ENCODE measurements at places on chromosomes 3 and 15.

- no peak for DNase-seq
- H3K27me3 ChIP-seq, result no peaks in the 10 kb centered on the region
- no peak overlapping the region for H3K27ac ChIP-seq
- peaks cover 69% of the 10 kb centered on the region for H3K4me1 ChIP-seq
- H3K36me3 ChIP-seq, result no peaks in the 10 kb centered on the region
Measured at GRCh38 chr15:58524247-58524646, 92.5 kb downstream of the LIPC start.

- peaks cover 27% of the 10 kb centered on the region for H3K4me1 ChIP-seq
- no peaks in the 10 kb centered on the region for H3K36me3 ChIP-seq
- no peaks in the 10 kb centered on the region for H3K27me3 ChIP-seq
- no peak overlapping the region for H3K4me3 ChIP-seq
Measured at GRCh38 chr3:134103470-134103869, 73.7 kb upstream of the SLCO2A1 start.

DNA sequence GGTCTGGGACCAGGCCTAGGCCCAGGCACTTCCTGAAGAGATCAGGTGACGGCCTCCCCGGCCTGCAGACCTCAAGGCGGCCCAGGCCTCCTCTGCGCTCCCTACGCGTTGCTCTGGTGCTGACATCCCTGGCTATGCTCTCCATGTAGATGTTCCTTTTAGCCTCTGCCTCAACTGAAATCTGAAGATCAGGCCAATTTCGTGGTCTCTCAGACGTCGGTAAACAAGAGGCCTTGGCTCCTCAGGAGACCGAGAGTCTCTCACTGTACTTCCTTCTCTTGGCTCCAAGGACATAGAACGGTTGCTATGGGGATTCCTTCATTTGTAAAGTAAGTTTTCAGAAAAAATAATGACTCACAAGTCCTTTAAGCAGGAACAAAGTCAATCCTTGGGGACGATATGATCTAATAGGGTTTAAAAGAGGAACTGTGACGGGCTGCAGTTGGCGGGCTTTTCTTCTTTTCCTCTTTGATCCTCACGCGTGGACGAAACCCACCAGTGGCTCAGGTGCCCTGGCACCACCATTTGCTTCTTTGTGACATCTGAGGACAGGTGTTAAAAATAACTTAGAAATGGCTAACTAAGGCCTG is 55.6 kb upstream of the CGNL1 start:
- no peak overlapping the region for H3K4me3 ChIP-seq
- DNase-seq, result no peak
- no peaks in the 10 kb centered on the region for H3K36me3 ChIP-seq

- no peak for DNase-seq
- H3K27ac ChIP-seq, result no peak overlapping the region
- no peaks in the 10 kb centered on the region for H3K27me3 ChIP-seq
- peaks cover 5% of the 10 kb centered on the region for H3K4me1 ChIP-seq
- no peak overlapping the region for H3K4me3 ChIP-seq
Measured at GRCh38 chr15:38085931-38086568, 151.6 kb downstream of the TMCO5A start.

GRCh38 chr3:161355508-161355907 is 15.8 kb downstream of the SPTSSB start:
- H3K4me1 ChIP-seq, result no peaks in the 10 kb centered on the region
- H3K27ac ChIP-seq, result no peak overlapping the region
- no peak overlapping the region for H3K4me3 ChIP-seq
- DNase-seq, result no peak

DNA sequence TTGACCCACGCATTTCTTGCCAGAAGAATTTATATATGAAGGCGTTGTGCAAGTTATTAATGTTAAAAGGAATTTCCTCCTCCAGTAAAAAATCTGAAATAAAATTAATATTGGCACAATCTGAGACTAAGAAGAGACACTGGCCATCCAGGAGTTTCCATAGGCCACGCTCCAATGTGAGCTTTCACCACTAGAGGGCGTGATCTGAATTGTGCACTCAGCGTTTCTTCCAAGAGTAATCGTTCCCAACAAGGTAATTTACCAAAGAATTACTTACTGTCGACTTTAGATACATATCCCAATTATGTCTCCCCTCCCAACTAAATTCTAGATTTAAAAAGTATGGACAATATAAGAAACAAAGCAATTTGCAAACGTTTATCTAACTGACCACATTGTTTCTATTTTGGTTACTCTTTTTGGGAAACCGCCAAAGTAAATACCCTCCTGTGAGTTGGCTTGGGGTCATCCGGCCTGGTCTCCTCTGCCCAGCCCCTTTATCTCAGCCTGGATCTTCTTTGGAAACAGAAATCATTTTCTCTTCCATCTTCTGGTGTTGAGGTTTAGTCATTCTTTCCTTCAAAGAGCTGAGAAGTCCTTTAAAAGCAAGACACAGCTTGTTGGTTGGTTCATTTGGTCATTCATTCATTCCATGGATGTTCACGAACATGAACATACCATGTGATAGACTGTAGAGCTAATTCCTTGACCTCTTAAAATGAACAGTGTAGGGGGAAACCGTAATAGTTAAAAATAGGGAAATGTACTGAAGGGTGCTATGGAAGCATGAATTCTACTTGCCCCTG is 26.2 kb downstream of the POLR2M start:
- H3K27ac ChIP-seq, result no peak overlapping the region
- no peaks in the 10 kb centered on the region for H3K36me3 ChIP-seq
- no peak overlapping the region for H3K4me3 ChIP-seq
- H3K4me1 ChIP-seq, result peaks cover 4% of the 10 kb centered on the region

- no peaks in the 10 kb centered on the region for H3K27me3 ChIP-seq
- H3K27ac ChIP-seq, result no peak overlapping the region
- H3K36me3 ChIP-seq, result no peaks in the 10 kb centered on the region
- no peak for DNase-seq
- H3K4me1 ChIP-seq, result no peaks in the 10 kb centered on the region
Measured at GRCh38 chr3:143278721-143279120, 159.2 kb downstream of the CHST2 start.

GRCh38 chr3:173912126-173912525 is 514.6 kb downstream of the NLGN1 start:
- no peak overlapping the region for H3K4me3 ChIP-seq
- DNase-seq, result no peak
- H3K27ac ChIP-seq, result no peak overlapping the region
- no peaks in the 10 kb centered on the region for H3K36me3 ChIP-seq
- no peaks in the 10 kb centered on the region for H3K4me1 ChIP-seq
- H3K27me3 ChIP-seq, result no peaks in the 10 kb centered on the region

- no peak for DNase-seq
- no peak overlapping the region for H3K4me3 ChIP-seq
- H3K27me3 ChIP-seq, result no peaks in the 10 kb centered on the region
- H3K36me3 ChIP-seq, result peaks cover 9% of the 10 kb centered on the region
- no peak overlapping the region for H3K27ac ChIP-seq
Measured at GRCh38 chr15:52263563-52264282, 31.9 kb downstream of the MYO5C start.

DNA sequence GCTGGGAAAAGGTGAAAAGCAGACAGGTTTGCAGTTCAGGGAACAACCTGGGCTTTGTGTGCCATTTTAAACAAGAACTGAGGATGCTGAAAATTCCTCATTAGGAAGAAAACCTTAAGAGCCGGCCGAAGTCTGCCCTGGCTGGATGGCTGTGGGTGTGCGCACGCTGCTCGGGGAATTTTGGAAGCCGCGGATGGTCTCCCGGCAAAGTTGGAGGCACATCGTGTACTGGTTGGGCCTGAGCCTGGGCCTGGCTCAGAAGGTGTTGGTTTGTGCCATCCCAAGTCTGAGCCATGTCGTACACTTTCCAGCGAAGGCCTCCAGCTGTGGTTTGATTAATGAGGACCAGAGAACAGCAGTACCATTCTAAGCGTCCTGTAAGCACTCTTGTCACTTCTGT is 188.2 kb downstream of the ATP10A start:
- H3K36me3 ChIP-seq, result no peaks in the 10 kb centered on the region
- no peaks in the 10 kb centered on the region for H3K27me3 ChIP-seq
- no peak for DNase-seq

- H3K4me3 ChIP-seq, result no peak overlapping the region
- H3K4me1 ChIP-seq, result no peaks in the 10 kb centered on the region
- no peaks in the 10 kb centered on the region for H3K27me3 ChIP-seq
- H3K27ac ChIP-seq, result no peak overlapping the region
- H3K36me3 ChIP-seq, result no peaks in the 10 kb centered on the region
Measured at GRCh38 chr3:141255137-141255845, 23.7 kb downstream of the PXYLP1 start.

DNA sequence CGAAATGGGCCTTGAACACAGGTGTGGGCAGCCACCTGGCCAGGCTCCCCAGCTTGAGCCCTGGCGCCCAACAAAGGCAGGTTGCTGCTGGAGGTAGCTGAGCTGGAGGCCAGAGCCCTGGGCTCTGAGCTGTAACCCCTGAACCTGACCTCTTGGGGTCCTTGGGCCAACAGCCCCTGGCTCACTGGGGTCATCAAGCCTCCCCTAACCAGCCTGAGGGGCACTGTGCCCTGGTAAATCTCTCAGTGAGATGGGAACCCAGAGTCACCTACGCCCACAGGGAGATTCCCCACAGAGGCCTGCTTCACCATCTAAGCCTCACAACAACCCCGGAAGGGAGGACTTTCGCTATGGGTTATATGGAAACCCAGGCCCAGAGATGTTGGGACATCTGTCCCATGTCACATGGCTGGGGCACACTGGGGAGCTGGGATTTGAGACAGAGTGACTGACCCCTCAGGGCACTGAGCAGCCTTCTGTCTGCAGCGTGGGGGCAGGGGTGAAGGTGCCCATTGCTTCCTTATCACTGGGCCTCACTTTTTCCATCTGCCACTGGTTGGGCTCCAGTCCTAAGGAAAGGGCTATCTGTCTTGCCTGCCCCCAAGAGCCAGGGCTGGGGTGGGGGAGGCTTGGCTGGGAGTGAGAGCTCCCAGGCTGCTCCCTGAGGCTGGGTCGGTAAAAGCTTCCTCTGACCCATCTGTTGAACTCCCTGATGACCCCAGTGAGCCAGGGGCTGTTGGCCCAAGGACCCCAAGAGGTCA is 59.1 kb downstream of the IQSEC1 start:
- no peak overlapping the region for H3K4me3 ChIP-seq
- H3K27me3 ChIP-seq, result no peaks in the 10 kb centered on the region
- DNase-seq, result no peak
- H3K4me1 ChIP-seq, result peaks cover 5% of the 10 kb centered on the region
- H3K27ac ChIP-seq, result no peak overlapping the region

GRCh38 chr15:39795486-39795885 is 12.8 kb upstream of the FSIP1 start:
- DNase-seq, result no peak
- H3K27ac ChIP-seq, result no peak overlapping the region
- no peaks in the 10 kb centered on the region for H3K36me3 ChIP-seq
- H3K27me3 ChIP-seq, result no peaks in the 10 kb centered on the region
- no peak overlapping the region for H3K4me3 ChIP-seq
- H3K4me1 ChIP-seq, result no peaks in the 10 kb centered on the region

DNA sequence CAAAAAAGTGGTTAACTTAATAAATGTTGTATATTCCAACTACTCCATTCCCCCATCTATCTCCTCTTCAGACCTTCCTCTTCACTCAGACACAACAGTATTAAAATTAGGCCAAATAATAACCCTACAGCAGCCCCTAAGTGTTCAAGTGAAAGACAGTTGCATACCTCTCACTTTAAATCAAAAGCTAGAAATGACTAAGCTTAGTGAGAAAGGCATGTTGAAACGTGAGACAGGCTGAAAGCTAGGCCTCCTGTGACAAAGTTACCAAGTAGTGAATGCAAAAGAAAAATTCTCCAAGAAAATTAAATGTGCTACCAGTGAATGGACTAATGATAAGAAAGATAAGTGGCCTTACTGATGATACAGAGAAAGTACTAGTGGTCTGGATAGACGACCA is 71.7 kb downstream of the ANKRD28 start:
- H3K27ac ChIP-seq, result no peak overlapping the region
- H3K36me3 ChIP-seq, result no peaks in the 10 kb centered on the region
- H3K4me3 ChIP-seq, result no peak overlapping the region
- no peak for DNase-seq

DNA sequence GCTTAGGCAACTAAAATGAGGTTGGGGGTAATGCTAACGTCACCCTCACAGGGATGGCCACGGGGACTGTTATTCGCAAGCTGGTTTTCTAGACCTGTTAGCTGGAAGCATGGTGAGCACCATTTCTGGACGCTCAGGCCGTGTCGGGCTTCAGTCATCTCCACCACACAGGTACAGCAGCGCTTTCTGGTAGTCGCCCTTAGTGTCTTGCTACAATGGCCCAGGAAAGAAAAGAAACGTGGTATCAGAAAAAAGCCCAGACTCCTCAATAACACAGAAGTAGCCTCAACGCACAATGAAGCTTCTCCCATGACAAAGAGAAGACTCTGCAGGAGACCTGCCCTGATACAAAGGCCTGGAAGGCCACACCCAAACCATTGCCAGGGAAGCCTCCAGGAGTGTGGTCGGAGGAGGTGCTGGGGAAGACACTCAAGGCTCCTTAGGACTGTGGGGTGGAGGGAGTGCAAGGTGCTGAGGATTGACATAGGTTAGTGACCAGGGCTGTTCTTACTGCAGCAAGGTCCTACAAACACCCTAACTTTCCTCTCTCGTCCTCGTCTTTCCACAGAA is 50.2 kb downstream of the ANXA2 start:
- DNase-seq, result no peak
- H3K4me1 ChIP-seq, result no peaks in the 10 kb centered on the region
- H3K27me3 ChIP-seq, result no peaks in the 10 kb centered on the region
- H3K27ac ChIP-seq, result no peak overlapping the region

GRCh38 chr15:88661761-88662556 is 23.1 kb downstream of the ISG20 start:
- H3K4me1 ChIP-seq, result peaks cover 36% of the 10 kb centered on the region
- no peaks in the 10 kb centered on the region for H3K27me3 ChIP-seq
- no peak overlapping the region for H3K4me3 ChIP-seq
- no peaks in the 10 kb centered on the region for H3K36me3 ChIP-seq
- no peak overlapping the region for H3K27ac ChIP-seq

GRCh38 chr3:183912895-183913579 is 28.4 kb upstream of the PARL start:
- H3K4me3 ChIP-seq, result no peak overlapping the region
- DNase-seq, result peak; percentile 20
- no peak overlapping the region for H3K27ac ChIP-seq
- no peaks in the 10 kb centered on the region for H3K27me3 ChIP-seq
- H3K4me1 ChIP-seq, result peaks cover 7% of the 10 kb centered on the region
- no peaks in the 10 kb centered on the region for H3K36me3 ChIP-seq

GRCh38 chr3:44039006-44039405 is 202.7 kb upstream of the TOPAZ1 start:
- no peak for DNase-seq
- no peaks in the 10 kb centered on the region for H3K4me1 ChIP-seq
- no peak overlapping the region for H3K4me3 ChIP-seq
- no peaks in the 10 kb centered on the region for H3K36me3 ChIP-seq
- no peaks in the 10 kb centered on the region for H3K27me3 ChIP-seq
- no peak overlapping the region for H3K27ac ChIP-seq

- no peaks in the 10 kb centered on the region for H3K27me3 ChIP-seq
- H3K4me3 ChIP-seq, result peak overlapping the region; percentile 70
- H3K36me3 ChIP-seq, result peaks cover 4% of the 10 kb centered on the region
- peak overlapping the region; percentile 95 for H3K27ac ChIP-seq
Measured at GRCh38 chr15:63156755-63157117, 541 bp downstream of the RPS27L start.

Measured in body of pancreas (tissue), 4 donors.